ENCODE measurements at places on chromosomes 2 and 18.

DNA sequence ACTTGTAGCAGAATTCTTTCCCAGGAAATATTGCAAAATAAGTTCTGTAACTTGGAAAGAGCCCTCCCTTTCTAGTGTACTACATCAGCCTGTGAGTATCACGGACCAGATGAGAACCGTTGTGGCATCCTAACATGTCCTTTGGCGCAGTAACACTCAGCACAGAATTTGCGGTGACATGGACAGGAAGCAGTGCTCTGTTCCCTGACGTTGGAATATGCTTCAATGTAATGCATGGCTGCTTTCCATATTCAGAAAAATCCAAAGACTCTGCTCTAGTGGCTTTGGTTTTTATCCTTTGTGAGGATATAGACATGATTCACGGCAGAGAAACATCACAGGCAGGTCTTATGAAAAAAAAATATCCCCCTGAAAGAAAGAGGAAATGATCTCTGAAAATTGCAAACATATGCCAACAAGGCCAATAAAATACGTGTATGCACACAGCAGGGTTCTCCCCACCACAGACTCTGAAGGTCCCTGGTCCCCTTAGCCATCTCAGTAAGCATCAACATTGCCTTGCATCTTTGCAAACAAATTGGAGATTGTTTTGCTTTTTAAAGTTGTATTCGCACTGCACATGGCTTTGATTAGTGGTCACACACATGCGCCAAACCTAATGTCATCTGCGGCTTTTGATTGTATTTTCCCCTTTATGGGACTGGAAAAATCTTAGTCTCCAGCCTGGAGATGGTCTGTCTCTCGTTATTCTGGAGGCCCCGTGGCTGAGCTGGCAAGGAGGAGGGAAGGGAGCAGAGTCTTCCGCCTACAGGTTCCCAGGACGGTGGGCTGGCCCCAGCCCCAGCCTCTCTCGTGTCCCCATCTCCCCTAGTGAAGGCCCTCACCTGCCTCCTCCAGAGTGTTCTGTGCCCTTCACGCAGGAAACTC lies 122.9 kb downstream of the COPS8 start:
- DNase-seq: no peak

- DNase-seq: no peak
Observed at GRCh38 chr2:221330436-221330835, 241.7 kb downstream of the EPHA4 start.

DNA sequence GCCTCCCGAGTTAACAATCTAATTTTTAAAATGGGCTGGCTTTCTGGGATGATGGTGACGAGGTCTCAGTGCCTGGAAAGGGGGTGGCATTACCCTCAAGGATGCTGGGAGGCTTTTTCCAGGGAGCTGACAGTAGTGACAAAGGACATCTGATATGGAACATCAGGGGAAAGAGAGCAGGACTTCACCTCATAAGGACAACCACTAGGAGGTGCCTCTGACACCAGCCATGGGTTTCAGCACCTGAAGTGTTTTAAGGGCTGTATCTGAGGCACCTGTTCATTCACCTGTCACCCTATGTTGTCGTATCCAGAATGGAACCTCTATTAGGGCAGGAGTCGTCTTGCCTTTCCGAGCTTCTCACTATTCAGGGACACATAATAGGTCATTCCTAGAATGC lies 10.8 kb downstream of the IL36B start:
- DNase-seq: no peak

- DNase-seq: no peak
Observed at GRCh38 chr18:13439461-13439860, 220.9 kb downstream of the LDLRAD4 start.

- DNase-seq: no peak
Observed at GRCh38 chr2:30714811-30715709, 92.2 kb downstream of the CAPN13 start.

DNA sequence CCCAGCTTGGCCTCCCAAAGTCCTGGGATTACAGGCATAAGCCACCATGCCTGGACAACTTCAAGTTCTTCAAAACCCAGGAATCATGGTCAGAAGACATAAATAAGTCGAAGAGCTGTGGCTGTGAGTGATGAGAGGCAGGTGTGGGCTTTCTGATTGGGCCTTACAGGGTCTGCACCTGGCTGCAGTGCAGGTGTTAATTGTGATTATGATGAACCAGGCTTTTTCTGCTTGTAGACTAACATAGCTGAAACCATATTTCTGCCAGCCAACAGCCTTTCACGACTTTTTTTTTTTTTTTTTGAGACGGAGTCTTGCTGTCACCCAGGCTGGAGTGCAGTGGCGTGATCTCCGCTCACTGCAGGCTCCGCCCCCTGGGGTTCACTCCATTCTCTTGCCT lies 14.9 kb upstream of the DTNB start:
- DNase-seq: no peak

DNA sequence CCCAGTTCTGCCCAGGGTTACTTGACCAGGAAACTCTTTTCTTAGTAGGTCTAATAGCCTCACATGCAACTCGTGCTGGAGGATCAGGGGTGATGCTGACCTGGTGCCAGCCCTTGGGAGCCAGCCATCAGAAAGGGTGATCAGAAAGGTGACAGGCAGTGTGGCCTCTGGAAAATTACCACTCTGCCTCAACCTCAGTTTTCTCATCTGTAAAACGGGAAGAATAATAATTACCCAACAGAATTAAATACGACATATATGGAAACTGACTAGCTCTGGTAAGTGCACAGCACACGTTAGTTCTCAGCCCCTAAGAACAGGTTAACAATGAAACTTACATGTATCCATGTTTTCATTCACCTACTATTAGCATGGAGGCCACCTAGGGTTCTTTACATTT lies 157.6 kb downstream of the EN1 start:
- DNase-seq: no peak

DNA sequence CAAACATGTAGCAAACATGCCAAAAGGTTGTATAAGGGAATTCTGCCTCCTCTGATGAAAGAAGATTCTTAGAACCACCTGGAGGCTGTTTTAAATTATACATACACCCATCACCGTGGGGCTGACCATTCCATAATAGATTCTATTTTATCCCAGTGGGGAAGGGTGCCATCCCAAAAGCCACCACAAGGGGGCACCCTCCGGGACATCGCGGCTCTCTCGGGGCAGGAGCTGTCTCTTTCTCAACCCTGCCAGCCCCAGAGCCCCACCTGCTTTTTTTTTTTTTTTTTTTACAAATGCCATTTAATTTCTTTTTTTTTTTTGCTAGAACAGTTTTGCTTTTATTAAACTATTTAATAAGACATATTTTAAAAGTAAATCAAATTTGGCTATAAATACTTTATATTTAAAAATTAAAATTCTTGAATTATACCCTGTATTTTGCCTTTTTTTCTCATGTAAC lies 8.6 kb upstream of the MTCL1 start:
- peak; percentile 69 for DNase-seq

- DNase-seq: no peak
Observed at GRCh38 chr2:86232910-86233309, 33.7 kb downstream of the MRPL35 start.

DNA sequence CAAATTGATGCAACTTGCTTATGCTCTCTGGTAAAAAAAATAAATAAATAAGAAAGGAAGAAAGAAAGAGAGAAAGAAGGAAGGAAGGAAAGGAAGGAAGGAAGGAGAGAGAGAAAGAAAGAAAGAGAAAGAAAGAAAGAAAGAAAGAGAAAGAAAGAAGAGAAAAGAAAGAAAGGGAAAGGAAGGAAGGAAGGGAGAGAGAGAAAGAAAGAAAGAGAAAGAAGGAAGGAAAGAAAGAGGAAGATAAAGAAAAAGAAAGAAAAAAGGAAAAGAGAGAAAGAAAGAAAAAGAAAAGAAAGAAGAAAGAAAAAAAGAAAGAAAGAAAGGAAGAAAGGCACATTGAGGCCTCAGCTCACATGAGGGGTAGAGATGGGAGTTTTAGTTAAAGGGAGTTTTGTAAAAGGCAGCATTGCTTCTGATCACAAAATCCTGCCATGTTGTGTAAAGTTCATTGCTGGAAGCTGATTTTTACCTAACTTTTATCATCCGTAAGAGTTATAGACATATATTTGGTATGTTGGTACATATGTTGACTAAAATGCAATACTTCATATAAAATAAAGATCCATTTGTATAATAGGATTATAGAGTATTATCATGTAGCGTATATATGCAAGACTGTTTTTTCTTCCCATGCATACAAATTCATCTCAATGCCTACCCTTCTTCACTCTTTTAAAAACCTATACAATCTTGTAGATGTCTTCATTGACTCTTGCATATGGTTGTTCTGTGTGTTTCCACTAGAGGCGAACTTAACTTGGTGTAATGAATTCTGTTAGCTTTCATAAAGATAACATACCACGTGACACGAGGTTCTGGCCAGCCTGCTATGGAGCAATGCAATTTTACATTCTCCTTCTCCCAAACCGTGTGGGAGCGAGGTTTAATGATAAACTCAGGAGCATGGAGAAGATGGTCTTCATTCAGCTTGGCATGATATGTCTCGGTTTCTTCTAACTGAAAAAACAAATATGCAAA lies 32.8 kb downstream of the MYOM1 start:
- no peak for DNase-seq

GRCh38 chr2:152718909-152719645 lies 657 bp downstream of the ARL6IP6 start:
- DNase-seq: peak; percentile 14

DNA sequence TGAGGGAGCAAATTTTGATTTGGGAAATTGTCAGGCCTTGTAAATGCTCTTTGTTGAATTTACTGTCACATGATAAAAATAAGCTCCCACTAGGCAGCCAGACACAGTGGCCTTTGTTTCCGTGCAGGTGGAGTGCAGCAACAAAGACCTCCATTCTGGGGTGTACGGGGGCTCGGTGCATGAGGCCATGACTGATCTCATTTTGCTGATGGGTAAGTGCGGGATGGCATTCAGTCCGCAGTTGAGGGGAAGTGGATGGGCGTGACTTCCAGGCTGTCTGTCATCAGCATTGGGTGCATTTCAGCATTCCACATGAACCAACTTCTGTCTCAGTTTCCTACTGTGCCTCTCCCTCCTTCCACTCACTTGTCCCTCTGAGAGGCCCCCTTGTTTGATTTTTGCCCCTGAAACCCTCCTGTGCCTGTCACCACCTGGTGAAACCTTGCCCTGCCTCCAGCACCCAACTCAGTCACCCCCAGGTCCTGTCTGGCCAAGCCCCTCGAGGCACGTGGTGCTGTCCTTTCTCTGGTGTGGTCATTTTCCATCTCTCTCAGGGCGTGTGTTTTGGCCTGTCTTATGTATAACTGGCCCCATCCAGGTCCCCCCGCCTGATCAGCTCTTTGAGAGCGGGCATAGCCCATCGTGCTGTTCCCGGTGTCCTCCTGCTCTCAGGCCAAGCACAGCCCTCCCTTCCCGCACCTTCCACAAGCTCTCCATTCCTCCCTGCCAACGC lies 16.3 kb downstream of the CNDP2 start:
- DNase-seq: no peak

DNA sequence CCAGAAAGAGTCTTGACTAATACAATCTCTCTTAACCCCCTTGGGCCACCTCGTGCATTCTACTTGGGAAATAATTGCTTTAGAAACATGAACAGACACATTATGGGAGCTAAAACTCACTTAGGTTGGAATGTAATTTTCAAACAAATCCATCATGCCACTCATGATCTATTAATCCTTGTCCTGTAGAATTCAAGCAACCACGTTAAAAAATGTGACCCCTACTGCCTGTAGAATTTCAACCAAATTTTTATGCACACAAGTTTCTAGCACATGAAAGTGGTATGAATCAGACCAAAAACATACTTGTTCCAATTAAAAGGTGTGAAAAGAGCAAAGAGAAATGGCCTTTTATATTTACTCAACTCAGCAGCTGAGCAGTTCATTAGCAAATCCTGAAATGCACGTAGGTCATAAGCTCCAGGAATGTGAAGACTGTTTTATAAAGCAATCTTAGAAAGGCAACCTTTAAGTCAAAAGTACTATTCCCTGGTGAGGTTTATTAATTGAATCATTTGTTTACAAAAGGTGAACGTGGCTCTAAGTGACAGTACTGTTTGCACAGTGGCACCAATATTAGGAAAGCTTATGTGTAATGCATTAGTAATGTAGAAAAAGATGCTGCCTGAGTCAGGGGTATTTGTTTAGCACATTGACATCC lies 459.4 kb upstream of the UBE2E3 start:
- no peak for DNase-seq

- no peak for DNase-seq
Observed at GRCh38 chr2:74052732-74053710, 68.3 kb downstream of the TET3 start.

DNA sequence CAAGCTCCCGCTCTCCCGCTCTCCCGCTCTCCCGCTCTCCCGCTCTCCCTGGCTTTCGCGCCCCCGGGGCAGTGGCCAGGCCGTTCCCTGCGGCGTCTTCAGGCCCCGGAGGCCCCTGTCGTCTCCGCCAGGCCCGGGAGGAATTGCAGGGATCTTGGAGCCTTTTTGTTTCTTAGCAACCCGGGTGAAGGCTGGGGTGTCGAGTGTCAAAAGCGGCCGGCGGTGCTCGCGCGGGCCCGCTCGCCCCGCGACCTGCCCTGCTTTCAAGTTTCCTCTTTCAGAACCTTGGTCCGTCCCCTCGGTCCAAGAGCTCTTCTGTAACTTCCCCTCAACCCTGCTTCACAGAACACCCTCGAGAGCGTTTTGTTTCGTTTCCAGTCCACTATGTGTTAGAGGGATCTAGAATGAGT lies 1.4 kb downstream of the RNF138 start:
- DNase-seq: no peak

DNA sequence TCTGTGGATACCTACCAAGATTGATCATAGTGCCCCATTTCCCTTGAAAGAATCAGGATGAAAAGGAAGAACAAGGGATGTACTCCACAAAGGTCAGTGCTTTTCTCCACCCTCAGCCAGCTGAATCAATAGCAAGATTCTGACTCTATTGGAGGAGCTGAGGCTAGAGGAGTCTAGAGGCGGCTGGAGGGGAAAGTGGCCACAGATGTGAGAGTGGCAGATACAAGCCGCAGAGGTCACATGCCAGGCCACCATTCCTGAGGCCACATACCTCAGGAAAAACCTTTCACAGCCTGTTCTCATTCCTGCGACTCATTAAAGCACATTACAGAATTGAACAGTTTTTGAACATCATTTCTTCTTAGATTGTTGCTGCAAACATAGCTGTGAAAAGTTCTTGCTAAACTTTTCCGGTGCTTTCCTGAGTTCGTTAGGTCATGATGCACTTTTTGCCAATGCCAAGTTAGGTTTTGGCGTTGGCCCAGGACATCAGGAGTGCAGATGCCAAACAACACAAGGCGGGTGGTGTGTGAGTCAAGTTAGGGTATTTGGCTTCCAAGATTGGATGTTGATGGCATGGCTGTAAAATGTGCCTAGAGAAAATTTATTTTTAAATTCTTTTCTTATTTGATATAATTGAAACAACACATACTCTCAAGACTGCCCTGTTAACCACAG lies 160.7 kb upstream of the SP5 start:
- no peak for DNase-seq

GRCh38 chr2:217741381-217741955 lies 261.3 kb downstream of the TNS1 start:
- no peak for DNase-seq

DNA sequence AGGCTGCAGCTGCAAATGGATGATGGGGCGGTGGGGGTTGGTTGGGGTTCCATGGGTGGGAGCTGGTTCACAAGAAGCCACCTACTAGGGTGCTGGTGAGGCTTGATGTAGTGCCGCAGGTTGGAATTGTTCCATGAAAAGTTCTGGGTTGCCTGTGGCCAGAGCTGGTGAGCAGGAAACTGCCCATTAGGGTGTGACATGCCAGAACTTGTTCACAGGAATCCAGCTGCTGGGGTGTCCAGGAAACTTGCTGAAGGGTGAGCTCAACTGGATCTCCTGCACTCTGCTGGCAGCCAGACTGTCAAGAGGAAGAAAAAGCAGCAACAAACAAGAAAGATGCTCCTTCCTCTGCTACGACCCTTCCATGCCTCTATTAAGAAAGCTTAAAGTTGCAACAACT lies 48.8 kb downstream of the MAP3K20 start:
- no peak for DNase-seq

GRCh38 chr2:148048475-148049221 lies 27.8 kb downstream of the MBD5 start:
- no peak for DNase-seq

Data from activated T-cell treated with anti-CD3 and anti-CD28 coated beads for 24 hours (primary cell).